Caco-2 (cell line): ENCODE measurements at places on chromosomes 6 and 20. TPM values are rescaled to one million over a fixed set of nuclear protein-coding genes. Genes with fewer than 3 reads are reported as not detected.

OXT gene
- 1.9 and 2.7 TPM in 2 replicates for total RNA-seq

SLA2 gene
- 0.19 and 0.20 TPM in 2 replicates for total RNA-seq

IP6K3 gene
- total RNA-seq, result 0.44 and 0.45 TPM in 2 replicates

CST2 gene
- not detected in 2 replicates for total RNA-seq

DUSP15 gene
- total RNA-seq, result 8.2 and 9.1 TPM in 2 replicates

HLA-F gene
- 4.4 and 4.7 TPM in 2 replicates for total RNA-seq

GRCh38 chr6:161011492-161012480 lies 20.2 kb downstream of the MAP3K4 start:
- no peak for DNase-seq

GRCh38 chr6:11113038-11113437 lies 1.5 kb upstream of the ERVFRD-1 start:
- no peak for DNase-seq

DNA sequence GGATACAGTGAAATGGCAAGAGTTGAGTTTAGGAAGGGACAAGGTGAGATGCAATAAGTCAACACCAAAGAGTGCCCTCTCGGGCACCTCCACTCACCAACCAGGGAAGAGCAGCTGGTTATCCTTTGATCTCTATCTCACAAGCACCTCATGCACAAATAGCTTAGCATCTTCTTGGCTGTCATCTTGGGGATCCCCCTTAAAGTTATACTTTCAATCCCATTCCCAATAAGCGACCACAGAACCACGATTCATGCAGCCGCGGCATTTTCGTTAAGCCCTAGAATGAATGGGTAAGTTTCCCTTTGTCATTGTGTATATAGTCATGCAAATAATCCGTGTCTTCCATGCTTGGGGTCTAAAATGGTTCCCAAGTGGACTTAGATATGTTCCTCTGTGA lies 73.5 kb downstream of the ADTRP start:
- DNase-seq, result no peak

DNA sequence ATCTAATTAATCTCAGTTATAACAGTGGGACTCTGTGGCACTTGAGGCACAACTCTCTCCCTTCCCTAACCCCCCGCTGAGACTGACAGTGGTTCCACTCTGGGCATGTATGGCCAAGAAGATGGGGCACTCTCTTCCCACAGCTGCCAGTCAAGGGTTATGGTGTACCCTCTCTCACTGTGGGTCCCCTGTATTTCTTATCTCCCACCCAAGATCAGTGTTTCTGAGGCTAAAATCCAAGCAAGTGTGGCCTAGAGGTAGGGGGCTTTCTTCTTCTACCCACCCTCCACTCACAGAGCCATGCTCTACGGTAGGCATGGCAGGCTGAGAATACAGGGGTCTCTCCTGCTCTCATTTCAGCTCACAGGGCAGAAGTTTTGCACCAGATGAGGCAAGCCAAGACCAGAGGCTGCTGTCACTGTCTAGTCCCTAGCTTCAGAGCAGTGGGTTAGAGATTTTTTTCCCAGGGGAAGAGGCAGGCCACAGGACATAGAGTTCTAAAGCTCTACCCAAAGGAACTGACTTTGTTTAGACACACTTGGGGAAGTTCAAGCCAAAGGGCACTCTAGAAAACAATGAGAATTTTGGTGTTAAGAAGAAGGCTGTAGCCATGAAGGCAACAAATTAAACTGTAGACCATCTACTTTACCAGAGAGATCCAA lies 31.7 kb upstream of the HINT3 start:
- no peak for DNase-seq

DNA sequence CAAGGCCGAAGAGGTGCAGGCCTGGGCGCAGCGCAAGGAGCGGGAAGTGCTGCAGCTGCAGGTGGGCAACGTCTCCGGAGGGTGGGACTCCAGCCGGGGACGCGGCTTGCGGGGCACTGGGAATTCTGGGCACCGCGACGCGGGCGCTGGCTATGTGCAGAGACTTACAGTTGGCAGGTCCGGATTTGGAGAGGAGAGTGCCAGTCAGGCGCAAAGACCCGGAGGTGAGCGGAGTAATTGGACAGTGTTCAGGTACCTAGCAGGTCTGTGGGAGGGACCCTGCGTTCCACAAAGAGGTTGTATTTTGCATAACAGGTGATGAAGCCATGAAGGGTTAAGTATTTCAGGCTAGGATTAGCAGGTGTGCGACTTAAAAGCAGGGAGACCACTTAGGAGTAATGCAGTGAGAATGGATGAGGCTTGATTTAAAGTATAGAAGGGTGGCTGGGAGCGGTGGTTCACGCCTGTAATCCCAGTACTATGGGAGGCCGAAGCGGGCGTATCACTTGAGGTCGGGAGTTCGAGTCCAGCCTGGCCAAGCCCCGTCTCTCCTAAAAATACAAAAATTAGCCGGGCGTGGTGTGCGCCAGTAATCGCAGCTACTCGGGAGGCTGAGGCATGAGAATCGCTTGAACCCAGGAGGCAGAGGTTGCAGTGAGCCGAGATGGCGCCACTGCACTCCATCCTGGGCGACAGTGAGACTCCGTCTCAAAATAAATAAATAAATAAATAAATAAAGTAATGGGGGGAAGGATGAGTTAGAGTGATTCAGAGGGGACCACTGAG lies 1.0 kb downstream of the MRPS26 start:
- peak; percentile 62 for DNase-seq

- DNase-seq, result no peak
These were observed 243.5 kb downstream of the CDKAL1 start for GRCh38 chr6:20777801-20778200.

DNA sequence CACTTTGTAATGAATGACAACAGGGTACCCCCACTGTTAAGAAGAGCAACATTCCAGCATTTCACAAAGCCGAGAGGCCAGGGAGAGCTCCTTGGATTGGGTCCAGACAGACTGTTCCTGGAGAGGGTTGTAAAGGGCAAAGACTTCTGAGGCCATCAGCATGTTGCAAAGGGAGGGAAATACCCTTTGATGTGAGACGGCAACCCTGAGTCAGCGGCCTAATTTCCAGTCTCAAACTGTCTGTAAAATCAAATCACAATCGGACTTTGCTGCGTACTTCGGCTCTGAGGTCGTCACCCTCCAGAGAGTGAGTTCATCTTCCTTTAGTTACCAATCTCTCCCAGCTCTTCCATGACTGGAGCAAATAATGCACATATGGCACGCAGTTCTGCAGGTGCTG lies 101.0 kb upstream of the DTNBP1 start:
- peak; percentile 51 for DNase-seq

DNA sequence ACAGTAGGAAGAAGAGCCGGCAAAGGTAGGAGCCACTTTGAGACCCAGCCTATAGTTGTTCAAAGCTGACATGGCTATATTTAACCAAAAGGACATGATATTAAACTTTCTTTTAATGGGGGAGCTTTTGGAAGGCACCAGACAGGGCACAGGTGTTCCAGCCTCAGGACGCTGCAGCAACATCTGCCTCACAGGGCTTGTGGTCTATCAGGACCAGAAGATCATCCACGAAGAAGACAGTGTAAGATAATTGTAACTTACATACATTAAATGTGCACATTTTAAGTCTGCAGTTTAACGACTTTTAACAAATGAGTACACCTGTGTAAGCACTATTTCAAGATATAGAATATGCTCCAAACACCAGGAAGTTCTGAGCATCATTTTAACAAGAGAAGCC lies 168.2 kb upstream of the PMEPA1 start:
- DNase-seq, result no peak

GRCh38 chr20:44135012-44135412 lies 52.0 kb downstream of the JPH2 start:
- no peak for DNase-seq

- DNase-seq, result no peak
These were observed 45.8 kb upstream of the DST start for GRCh38 chr6:56688521-56688920.

DNA sequence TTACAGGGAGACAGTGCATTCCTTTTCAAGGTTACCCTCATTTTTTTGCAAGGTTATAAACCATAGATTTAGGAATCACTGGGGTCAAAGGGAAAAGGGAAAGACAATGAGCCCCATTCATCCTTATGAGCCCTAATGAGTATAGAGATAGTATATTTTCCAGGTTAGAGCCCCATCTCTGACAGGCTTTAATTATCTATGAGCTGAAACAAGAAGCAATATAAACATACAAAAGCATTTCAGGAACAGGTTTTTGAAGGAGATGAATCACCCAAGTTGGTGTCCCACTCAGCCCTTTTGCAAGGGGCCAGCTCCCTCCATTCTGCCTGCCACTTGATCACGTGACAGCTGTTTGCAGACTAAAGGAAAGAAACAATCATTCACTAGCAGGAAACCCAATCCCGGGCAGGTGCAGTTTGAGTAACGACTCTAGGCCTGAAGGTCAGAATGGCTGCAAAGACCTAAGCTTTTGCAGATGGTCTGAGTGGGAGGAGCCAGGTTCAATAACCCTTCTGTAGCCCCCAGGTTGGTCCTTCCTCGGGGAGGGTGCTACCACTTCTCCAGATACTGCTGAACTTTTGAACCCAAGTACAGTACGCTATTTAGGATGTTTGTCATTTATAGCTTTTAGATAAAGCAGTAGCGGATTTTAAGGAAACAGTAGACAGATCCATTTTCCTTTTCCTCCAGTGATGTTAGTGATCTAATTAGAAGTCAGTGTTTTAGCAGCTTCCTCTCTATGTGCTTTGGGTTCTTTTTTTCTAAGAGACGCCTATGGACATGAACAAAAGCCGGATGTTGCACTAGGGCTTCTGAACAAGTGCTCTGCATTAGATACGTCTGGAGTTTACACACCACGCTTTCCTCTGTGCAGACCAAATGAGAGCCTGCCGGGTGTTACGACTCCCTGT lies 253.2 kb downstream of the SOX4 start:
- DNase-seq, result peak; percentile 62

DNA sequence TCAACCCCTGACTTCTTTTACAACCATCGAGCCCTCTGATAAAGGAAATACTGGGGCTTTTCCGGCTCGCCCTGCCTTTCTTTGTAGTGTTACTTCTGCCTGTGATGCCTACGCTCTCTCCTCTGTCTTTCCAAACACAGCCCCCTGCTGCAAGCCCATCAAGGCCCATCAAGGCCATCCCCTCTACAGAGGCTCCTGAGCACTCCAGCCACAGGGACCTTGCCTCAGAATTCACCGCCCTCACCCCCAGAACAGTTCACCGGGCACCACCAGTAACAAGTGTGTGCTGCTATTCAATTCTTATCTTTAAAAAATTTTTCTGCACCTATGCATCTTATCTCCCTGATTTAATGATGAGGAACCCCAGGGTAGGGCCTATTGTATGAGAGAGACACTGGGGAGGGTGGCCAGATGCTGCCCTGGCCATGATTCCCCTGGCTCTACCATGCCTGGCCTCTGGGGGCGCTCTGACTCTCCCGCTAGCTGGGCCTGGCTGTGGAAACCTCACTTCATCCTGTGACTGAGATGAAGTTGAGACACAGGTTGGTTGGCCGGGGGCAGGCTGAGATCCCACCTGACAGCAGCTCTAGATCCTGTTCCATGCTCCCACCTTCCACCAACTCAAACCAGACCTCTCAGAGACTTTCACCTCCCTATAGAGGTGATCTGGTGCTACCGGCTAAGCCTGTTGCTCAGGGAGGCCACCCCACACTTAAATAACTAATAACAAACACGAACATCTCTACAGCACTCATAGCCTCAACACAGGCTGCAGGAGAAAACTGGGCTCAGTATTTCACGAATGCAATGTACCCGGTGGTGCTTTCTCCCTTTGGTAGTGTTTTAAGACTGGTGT lies 19.2 kb upstream of the GLP1R start:
- DNase-seq, result peak; percentile 46

DNA sequence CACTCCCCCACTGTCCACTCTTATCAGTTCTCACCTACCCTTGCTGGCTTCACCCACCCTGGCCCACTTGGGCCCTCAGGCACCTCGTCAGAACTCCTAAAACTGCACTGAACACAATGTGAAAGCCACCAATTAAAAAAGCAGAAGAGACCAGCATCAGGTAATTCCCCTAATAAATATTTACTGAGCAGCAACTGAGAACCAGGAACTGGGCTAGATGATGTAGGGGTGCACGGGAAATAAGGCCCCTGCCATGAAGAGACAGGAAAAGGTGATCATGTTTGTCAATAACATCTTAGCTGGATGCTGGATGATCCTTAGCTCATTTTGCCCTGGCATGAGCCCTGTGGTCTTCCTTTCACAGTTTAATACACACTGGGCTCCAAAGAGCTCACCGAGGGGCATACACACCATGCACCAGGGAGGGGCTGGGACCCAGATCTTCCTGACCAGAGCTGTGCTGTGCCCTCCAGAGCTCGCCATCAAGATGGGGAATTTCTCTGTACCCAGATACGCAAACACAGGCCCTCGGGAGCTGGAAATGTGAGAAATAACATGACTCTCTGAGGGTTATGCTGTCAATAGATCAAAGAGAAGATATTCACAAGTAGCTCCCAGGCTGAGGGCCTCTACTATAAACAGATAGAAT lies 113.6 kb upstream of the SLC22A16 start:
- DNase-seq, result no peak

DNA sequence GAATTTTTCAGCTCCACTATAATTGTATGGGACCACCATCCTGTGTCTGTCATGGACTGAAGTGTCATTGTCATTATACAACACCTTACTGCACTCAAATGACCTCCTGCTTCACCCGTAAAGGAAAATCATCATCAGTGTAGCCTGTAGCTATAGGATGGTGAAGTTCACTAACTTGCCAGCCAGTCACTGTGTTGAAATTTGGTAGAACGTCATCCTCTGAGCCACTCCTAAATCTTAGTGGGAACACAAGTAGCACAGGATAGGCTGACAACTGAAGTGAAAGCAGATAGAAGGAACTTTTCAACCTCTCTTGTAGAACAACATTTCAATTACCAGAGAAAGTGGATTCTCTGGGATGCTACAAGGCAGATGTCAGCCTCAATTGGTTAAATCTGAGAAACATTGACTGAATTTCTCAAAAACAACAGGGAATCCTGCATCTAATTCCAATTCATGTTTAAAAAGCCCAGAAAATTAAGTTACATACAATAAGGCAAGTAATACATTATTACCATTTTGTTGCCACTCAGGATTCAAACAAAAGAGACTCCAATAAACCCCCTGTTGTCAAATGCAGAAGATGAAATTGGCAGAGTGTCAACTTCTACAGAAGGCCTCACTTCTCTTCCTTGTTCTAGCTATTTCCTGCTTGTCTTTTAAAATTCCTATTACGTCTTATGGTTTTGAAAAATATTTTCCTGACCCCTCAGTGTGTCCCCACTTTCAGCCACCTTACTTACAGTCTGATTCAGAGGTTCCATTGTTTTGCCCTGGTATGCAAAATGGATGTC lies 647.9 kb upstream of the AGPAT4 start:
- DNase-seq, result no peak

DNA sequence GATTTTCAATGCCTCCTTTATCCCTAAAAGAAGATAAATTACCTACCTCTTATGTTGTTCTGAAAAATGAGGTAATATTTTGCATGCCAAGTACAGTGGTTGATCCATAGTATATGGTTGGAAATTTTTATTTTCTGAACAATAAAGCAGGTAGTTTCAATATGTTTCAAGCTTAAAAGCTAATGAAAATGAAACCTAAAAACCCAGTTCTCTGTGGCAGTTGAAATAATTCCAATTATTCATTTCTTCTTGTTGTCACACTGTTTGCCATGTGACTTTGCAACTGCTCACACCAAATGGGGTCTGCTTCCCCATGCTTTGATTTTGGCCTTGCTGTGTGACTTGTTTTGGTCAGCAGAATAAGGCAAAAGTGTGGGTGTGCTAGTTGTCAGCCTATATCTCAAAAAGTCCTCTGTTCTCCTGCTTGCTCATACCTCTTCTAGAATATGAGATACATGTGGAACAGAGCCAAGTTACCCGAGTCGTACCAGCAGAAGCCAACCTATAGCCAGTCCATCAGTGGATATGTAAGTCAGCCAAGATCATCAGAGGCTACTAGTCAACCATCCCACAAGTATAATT lies 197.2 kb upstream of the THEMIS start:
- no peak for DNase-seq
